GM23248 (cell line): ENCODE measurements at places on chromosomes 16 and 17.

- peak; percentile 44 for DNase-seq
Observed at GRCh38 chr16:4517812-4518680, 20.5 kb downstream of the CDIP1 start.

DNA sequence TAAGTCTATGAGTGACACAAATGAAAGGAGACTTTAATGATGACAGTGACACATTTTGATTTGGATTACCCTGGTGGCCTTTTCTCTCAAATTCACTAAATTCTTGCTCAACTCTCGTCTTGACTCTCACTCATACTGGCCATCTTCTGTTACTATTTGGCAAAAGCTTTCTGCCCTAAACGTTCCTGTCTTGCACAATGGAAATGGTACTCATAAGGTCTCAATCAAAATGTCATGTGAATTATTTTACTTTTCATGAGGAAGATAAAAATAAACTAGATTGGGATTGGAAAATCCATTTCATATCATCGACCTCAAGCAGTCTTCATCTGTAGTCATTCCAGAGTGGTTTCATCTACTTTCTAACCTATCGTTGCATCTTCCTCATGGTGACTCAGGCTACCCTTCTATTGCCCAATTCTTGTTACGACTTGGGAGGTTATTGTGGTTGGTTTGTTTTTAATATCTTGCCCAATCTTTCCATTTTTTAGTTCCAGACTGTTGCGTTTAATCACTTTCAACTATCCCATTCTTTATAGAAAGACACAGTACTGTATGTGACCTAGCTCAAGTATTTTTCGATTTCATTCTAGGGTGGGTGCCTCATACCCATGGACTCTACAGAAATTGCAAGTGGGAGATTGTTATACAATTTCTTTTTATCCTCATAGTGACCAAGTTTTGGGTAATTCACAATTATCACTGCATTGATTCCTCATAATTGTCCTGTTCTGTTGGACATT, 317.2 kb upstream of the KCNJ16 start:
- peak; percentile 94 for DNase-seq

- no peak for DNase-seq
Observed at GRCh38 chr17:29384901-29385300, 5.3 kb upstream of the TAOK1 start.

DNA sequence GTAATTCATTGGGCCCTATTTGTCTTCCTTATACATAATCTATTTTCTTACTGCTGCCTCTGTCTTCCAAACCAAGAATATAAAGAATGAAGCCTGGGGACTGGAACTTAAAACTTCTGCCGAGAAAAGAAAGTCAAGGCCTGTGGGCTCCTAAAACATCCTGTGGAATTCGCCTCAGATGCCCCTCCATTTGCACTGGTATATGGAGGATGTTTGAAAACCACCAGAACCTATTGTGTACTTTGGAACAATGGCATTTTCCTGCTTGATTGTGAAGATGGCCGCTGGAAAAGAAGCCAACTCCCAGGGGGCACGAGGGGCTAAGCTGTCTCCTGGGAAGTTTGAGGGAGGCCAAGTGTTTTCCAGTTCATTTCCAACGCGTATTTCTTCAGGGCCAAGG, 122.4 kb downstream of the WWOX start:
- no peak for DNase-seq

GRCh38 chr17:37742762-37743611, 1.9 kb downstream of the HNF1B start:
- DNase-seq, result peak; percentile 29

DNA sequence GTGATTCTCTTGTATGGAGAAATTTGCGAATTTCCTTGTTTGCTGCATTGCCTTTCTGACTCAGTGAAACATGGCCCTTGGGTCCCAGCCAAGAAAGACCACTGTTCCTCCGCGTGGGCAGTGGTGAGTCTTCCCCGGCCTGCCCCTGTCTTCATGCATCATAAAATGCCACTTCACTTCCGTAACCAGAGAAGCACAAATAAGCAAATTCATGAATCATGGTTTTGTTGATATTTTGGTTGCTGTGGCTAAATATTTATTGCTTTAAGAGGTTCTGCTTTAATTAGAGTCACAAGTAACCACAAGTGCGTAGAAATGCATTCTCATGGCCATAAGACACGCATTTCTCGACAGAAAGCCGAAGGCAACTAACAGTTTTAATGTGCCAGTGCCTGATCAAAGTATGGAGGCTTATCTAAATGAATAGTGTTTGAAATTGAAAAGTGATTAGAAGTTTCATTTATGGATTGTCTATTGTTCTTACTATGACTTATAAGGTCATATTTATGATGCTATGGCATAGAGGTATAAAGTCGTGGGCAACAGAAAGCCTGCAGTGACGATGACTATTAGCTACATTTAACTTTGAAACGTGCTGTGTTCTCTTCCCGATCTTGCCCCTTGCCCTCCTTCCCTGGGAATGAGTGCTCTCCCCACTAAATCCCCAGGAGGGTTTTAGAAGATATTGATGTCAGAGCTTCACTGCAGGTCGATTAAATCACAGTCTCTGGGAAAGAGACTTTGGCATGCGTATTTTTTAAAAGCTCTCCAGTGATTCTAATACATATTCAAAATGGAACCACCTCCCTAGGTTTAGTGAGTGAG, 76.0 kb downstream of the WIPI1 start:
- DNase-seq, result peak; percentile 100

GRCh38 chr16:22053921-22054341, 38.4 kb upstream of the VWA3A start:
- DNase-seq, result no peak

DNA sequence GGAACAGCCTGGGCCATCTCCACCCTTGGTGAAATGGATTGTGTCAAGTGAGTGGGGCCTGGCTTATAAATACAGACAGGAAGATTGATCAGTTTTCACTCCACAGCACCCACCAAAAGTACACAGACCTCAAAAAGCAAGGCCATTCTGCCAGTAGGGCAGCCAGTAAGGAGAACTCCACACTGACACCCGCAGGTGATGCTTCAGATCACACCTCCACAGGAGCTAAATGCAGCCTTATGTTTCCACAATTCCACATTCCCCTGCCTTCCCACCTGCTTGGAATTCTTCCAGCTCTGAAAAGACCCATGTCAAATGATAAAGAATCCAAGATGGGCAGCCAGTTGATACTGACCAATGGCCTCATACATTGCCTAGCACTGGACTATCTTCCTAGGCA, 191.1 kb downstream of the ZFHX3 start:
- peak; percentile 38 for DNase-seq

- DNase-seq, result peak; percentile 30
Observed at GRCh38 chr16:27503662-27504061, 46.1 kb downstream of the GTF3C1 start.

DNA sequence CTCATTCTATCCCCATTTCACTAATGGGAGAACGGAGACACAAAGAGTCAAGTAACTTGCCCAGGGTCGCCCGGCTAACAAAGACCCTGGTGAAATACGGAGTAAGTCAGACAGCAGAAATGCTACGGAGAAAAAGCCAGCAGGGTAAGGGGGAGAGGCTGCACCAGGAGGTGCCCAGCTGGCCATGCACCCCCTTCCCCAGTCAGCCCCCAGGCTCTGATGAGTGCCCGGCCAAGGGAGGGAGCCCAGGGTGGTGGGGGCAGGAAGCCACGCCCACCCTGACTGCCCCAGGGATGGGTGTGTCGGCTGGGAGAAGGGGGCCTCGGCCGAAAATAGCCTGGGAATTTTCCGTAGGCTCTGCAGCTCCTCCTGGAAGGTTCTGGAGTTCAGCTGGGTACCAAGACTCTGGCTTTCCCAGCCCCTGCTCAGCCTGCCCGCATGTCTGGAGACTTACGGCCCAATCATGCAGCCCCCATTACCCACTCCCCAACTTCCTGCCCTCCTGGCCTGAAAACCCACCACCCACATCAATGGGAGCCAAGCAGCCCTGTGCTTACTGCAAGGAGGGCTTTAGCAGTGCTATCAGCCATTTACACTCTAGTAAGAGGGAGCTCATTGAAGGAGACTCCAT, 4.2 kb downstream of the CARHSP1 start:
- DNase-seq, result no peak

- peak; percentile 52 for DNase-seq
Observed at GRCh38 chr16:48580925-48581500, 29.0 kb downstream of the N4BP1 start.

GRCh38 chr17:36602924-36603384, 1.6 kb downstream of the MRM1 start:
- DNase-seq, result peak; percentile 71

GRCh38 chr16:9683677-9684076, 498.6 kb downstream of the GRIN2A start:
- DNase-seq, result no peak

DNA sequence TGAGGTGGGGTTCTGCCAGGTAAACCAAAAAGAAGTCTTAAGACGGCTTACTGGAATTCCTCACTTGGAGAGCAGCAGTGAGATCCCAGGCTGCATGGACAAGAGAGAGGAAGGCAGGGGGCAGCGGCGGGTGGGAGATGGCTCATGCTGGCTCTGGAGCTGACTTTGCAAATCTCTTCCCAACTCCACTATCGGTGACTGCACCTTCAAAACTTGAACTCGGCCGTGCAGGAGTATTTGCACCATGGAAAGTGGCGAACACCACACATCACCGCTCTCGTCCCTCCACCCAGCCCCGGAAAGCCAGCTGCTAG, 16.7 kb downstream of the CA5A start:
- DNase-seq, result no peak

GRCh38 chr16:71288570-71288889, 672 bp downstream of the CMTR2 start:
- peak; percentile 41 for DNase-seq

GRCh38 chr16:67088551-67088950, 21.2 kb upstream of the PHAF1 start:
- no peak for DNase-seq

- DNase-seq, result no peak
Observed at GRCh38 chr16:1460602-1461138, 14.2 kb downstream of the CLCN7 start.

GRCh38 chr16:64339052-64339770, 782.7 kb downstream of the CDH11 start:
- DNase-seq, result peak; percentile 91

DNA sequence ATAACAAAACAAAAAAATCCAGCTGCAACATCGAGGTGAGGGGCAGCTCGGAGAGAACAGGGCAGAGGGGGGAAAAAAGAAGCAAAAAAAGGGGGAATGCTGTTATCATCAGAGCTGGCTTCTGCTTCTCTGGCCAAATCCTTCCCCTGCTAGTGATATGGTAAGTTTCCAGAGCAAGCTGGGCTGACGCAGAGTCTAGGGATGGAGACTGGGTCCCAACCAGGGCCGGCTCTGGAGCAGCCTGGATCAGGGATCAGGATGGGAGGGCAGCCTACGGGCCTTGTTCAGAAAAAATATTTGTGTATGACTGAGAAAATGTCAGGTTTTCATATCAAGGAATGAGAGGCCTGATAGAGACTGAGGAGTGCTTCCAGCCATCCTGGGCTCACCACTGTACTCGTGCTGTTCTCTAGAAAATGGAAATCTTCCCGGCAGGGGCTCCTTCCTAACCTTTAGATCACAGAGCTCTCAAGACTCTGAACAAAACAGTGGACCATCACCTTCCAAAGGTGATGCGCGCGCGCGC, 726 bp upstream of the C1QTNF1 start:
- DNase-seq, result no peak

- peak; percentile 89 for DNase-seq
Observed at GRCh38 chr17:42682722-42683403, 532 bp downstream of the CNTNAP1 start.

- no peak for DNase-seq
Observed at GRCh38 chr16:53849994-53850393, 146.0 kb downstream of the FTO start.
